ENCODE measurements at places on chromosomes 2 and 18. TPM values are rescaled to one million over a fixed set of nuclear protein-coding genes. Genes with fewer than 3 reads are reported as not detected.

- DNase-seq, result no peak
These were observed 70.4 kb upstream of the CDH19 start for GRCh38 chr18:66674286-66674685.

GRCh38 chr2:71748227-71748626 lies 294.9 kb downstream of the DYSF start:
- no peak for DNase-seq

GRCh38 chr2:225196579-225196978 lies 154.3 kb upstream of the DOCK10 start:
- DNase-seq, result no peak

DNA sequence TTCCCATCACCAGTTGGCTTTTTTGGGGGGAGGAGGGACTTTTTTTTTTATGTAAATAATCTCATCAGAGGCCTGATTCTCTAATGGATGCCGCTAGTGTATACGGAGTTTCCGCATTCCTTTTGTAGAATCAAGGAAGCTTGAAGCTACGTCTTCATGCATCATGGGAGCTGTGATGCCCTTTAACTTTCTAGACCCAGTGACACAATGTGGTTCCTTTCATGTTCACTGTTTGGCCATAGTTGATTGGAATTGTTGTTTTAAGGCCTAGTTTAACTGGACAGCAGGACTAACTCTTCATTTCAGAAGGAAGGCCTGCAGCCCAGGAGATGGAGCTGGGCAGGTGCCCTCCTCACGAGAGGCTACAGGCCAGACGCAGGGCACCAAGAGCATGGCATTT lies 287.9 kb downstream of the AGAP1 start:
- DNase-seq, result no peak

DNA sequence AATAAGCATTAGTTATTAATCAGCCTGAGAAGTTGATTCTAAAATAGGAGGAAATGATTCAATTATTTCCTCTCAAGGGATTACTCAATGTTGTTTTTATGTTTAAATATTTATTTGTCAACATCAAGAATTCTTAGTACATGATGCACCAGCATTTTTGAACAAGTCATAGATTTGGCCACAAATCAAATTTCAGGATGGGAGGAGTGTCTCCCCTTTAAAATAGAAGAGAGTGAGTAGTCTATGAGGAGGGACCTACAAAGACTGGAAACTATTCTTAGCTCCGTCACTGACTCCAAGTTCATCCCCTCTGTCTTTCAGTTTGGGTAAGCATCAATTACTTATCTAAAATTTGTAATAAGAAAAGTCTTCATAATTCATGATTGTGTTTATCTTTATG lies 18.6 kb upstream of the IL18R1 start:
- DNase-seq, result no peak

SLC30A3 gene
- total RNA-seq, result 0.93 TPM

SERPINB5 gene
- total RNA-seq, result not detected

IL18R1 gene
- not detected for total RNA-seq

CCDC141 gene
- total RNA-seq, result not detected

All from neural crest cell (in vitro differentiated cells).